ENCODE measurements at places on chromosomes 16 and 17. TPM values are rescaled to one million over a fixed set of nuclear protein-coding genes. Genes with fewer than 3 reads are reported as not detected.

KRTAP4-5 gene
- not detected for total RNA-seq

STAT5A gene
- total RNA-seq = 0.38 TPM

TRPV3 gene
- total RNA-seq = 0.07 TPM

TBC1D3I gene
- 0.54 TPM for total RNA-seq

ETV4 gene
- 3.5 TPM for total RNA-seq

- DNase-seq = no peak
- no peak overlapping the region for H3K4me3 ChIP-seq
- no peak overlapping the region for H3K27ac ChIP-seq
- no peaks in the 10 kb centered on the region for H3K27me3 ChIP-seq
- no peaks in the 10 kb centered on the region for H3K36me3 ChIP-seq
Observed at GRCh38 chr17:17542906-17543635, 46.9 kb upstream of the RASD1 start.

DNA sequence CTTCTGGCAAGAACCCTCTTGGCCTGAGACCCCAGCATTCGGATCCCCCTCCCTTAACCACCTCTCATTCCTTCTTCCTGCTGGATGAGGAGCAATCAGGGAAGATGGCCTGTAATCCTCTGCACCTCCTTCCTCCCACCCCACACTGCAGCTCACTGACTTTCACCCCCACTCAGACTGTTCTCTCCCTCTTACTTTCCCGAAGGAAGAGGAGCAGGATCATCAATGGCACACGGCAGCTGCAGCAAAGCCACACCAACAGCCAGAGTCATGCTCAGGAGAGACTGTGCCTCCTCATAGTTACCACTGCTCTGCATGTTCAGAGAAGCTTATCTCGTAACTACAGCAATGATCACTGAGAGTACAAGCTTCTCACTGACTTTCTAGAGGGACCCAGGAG lies 10.1 kb upstream of the TMEM101 start:
- no peak for DNase-seq
- H3K4me1 ChIP-seq = no peaks in the 10 kb centered on the region
- peaks cover 17% of the 10 kb centered on the region for H3K36me3 ChIP-seq
- no peak overlapping the region for H3K27ac ChIP-seq

GRCh38 chr17:51611585-51611984 lies 351.2 kb downstream of the UTP18 start:
- H3K4me3 ChIP-seq = no peak overlapping the region
- DNase-seq = no peak
- H3K36me3 ChIP-seq = no peaks in the 10 kb centered on the region
- no peaks in the 10 kb centered on the region for H3K4me1 ChIP-seq

Measured in HFFc6 (cell line).